ENCODE measurements at places on chromosomes 13 and 19.

DNA sequence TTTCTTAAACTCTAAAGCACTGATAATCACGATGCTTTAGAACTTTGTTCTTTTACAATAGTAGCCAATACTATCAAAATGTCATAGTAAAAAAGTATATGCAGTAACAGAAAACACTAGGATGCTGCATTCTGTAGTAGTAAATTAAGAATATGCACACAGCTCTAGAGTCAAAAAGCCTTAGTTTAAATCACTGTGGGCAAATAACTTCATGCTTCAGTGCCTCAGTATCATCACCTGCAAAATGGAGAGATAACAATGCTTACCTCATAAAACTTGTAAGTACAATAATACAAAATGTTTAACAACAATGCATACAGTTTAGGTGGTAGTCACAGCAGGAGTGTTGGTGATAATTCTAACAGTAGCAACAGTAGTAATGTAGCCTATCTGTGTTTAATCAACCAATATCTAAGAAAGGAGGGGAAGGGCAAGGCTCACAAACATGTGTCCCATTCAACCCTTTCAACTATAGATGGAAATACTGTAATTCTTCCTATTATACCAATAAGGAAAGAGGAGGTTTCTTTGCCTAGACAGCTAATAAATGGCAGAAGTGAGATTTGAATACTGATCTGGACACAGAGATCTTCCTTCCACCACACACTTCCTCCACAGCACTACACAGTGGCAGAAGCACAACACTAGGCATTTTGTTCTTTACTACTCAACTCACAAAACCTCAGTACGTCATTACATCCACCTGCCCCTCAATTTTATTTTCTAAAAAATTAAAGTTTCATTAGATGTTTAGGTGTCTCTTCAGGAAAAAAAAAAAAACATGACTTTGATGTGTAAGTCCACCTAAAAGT is 4.6 kb downstream of the RBM26 start:
- DNase-seq: no peak

- no peak for DNase-seq
Observed at GRCh38 chr13:84230568-84230967, 348.3 kb upstream of the SLITRK1 start.

GRCh38 chr13:67880916-67881315 is 650.8 kb upstream of the PCDH9 start:
- DNase-seq: no peak

DNA sequence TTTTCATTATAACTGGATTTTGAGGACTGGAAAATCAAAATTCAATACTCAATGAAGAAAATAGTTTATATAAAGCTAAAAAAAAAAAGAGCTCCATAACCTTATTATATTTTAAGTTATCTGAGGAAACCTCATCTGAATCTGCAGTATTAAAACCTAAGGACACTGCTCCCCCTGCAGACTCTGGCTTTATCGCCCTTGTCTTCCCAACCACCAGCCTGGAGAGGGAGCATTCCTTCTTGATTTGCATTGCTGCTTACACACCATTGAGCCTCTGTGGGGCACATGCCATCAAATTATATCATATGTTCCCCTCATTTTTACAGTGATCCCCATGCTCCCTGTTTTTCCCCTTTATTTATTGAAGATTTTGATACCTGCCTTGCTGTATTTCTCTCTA is 871.4 kb upstream of the GPC6 start:
- no peak for DNase-seq

DNA sequence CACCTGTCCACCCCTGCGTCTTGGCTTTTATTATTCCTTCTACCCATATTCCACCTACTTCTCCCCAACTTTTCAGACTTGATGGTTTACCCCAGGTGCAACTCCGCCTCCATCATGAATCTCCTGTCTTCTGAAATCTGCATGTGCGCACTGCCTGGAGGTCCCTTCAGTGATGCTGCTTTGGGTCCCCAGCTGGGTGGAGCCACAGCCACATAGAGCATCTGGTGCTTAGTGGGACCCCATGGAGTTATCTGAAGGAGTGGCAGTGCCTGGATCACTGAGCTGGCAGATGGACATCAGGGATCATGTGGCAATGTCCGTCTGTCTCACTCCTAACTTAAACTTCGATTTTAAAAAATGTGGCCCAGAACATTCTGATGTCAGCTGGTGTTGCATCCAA is 13.5 kb downstream of the ZNF536 start:
- no peak for DNase-seq

DNA sequence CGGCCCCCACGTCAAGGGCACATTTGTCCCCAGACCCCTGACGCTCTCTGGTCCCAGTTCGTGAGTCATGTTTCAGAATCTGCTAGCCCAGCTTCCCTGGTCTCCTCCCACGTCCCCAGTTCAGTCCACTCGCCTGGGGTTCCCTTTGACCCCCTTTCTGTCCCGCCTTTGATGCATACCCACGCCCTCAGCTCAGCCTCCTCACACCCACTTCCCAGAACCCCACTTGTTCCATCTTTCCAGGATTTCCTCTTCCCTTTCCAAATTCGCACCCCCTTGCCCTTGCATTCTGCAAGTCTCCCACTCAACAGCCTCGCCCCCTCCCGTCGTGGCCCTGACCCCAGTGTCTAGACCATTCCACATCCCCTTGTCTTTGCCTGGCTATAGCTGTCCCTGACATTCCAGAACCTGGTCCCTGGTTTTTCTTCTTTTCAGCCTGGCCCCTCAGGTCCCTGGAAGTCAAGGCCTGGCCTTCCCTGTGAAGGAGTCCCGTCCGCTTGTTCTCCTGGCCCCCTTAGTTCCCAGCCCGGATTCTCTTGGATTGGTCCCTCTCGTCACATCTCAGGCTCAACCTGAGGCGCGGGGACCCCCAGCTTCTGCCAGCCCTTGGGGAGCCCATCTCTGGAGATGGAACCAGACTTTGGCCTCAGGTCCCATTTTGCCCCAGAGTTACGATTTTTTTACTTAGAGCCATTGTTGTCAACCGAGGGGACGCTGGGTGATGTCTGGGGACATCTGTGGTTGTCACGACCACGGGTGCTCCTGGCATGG is 1.3 kb downstream of the NCLN start:
- no peak for DNase-seq

All from activated CD4-positive, CD25-positive, alpha-beta regulatory T cell (primary cell).